ENCODE measurements at places on chromosomes 7 and 10. TPM values are rescaled to one million over a fixed set of nuclear protein-coding genes. Genes with fewer than 3 reads are reported as not detected.

DNA sequence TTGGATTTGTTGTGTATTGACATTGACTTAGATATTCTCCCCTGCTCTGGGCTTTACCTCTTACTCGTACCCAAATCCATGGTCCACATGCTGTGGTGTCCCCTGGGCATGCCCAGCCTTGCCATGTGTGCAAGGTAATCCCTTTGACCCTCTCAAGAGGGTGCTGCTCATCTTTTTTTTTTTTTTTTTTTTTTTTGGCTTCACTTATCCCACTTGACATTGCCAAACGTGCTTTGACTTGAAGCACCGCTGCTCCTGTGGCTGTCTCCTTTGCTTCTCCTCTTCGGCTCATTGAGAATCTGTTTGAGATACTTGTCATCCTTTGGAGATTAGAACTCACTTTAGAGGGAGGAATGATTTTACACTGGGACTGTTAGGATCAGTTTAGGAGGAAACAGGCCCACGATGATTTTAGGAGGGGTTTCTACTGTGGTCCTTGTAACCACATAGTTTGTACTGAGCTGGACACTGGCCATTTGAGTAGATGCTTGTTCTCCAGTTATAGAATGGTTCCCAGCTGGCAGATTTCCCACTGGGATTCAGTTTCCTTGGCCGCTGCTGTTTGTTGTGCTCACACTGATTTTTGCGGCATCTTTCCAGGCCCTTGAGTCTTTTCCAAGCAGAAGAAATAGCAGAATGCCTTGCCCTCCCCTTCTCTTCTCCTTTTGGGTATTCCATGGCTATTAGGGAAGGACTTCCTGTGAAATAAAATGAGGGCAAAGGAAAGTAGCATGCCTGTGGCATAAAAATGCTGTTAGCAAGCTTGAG lies 184.8 kb downstream of the AUTS2 start:
- no peaks in the 10 kb centered on the region for H3K36me3 ChIP-seq
- no peak overlapping the region for H3K27ac ChIP-seq
- peak; percentile 41 for DNase-seq
- H3K27me3 ChIP-seq: no peaks in the 10 kb centered on the region
- H3K4me1 ChIP-seq: peaks cover 7% of the 10 kb centered on the region

Gene FAM25G
- total RNA-seq: not detected

DNA sequence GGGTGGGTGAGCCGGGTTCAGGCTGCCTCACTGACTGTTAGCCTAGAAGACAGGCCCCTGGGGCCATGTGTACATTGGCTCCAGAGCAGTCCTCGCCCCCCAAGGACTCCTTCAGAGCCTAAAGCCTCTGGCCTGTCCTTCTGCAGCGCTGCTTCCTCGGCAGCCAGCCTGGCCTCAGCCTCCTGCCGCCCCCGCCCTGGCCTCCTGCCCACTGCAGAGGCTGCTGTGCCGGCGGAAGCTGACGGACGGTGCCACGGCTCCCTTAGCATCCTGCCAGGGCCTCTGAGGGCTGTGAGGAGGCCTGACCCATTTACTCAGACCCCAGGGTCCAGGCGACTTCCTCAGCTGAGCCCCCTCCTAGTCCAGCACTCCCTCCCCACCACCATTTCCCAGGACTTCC lies 4.9 kb downstream of the SRRM3 start:
- no peaks in the 10 kb centered on the region for H3K27me3 ChIP-seq
- H3K4me3 ChIP-seq: no peak overlapping the region

DNA sequence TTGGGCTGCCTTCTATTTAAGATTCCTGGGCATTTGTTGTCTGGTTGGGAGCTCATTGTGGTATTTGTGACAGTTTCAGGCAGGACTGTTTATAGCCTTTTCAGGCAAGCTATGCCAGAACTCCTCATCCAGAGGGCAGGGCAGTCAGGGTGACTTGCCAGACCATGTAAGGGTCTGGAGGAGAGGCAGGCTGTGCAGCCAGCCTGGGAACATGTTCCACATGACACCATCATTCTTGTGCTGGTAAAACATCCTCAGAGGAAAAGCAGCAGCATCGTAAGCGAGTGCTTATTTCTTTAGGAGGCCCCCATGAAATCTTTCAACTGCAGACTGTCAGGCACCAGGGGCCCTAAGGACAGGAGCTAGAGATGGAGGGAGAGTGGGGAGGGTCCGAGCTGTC lies 44.0 kb upstream of the SORBS1 start:
- H3K4me3 ChIP-seq: no peak overlapping the region
- no peaks in the 10 kb centered on the region for H3K36me3 ChIP-seq
- DNase-seq: no peak
- peak overlapping the region; percentile 26 for H3K27ac ChIP-seq
- H3K27me3 ChIP-seq: no peaks in the 10 kb centered on the region

GRCh38 chr7:94561841-94562514 lies 52.4 kb downstream of the CASD1 start:
- H3K27ac ChIP-seq: no peak overlapping the region
- no peaks in the 10 kb centered on the region for H3K36me3 ChIP-seq
- no peaks in the 10 kb centered on the region for H3K27me3 ChIP-seq
- DNase-seq: no peak
- H3K4me1 ChIP-seq: peaks cover 4% of the 10 kb centered on the region

Gene PNLIPRP3
- total RNA-seq: 1.0 TPM

Gene EPHA1
- 39.4 TPM for total RNA-seq

- no peaks in the 10 kb centered on the region for H3K36me3 ChIP-seq
- H3K4me1 ChIP-seq: no peaks in the 10 kb centered on the region
- no peak for DNase-seq
- no peak overlapping the region for H3K27ac ChIP-seq
Observed at GRCh38 chr10:31081937-31082840, 50.5 kb upstream of the ZNF438 start.

Gene SNCG
- 12.1 TPM for total RNA-seq

DNA sequence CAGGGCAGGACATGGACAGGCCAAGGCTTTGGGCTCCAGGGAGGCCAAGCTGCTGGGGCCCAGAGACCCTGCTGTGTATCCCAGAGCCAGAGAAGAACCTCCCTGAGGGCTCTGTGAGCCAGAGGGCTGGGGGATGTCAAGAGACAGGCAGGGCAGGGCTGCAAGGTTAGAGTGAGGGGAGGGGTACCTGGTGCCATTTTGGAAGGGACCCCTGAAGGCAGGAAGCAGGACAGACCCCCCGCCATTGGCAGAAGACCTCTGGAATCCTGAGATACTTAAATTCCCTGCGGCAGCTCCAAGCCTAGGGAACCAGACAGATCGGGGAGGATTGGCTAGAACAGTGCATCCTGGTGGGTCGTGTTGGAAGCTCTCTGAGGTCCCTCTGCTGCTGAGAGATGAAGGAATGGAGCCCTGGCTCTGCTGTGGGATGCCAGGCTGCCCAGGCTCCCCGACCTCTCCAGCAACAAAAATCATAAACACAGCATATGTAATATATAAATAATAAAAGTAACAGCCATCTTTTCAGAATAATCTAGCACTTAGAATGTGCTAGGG lies 75.0 kb downstream of the LHPP start:
- DNase-seq: no peak
- H3K27me3 ChIP-seq: no peaks in the 10 kb centered on the region
- no peaks in the 10 kb centered on the region for H3K36me3 ChIP-seq
- no peak overlapping the region for H3K27ac ChIP-seq
- no peak overlapping the region for H3K4me3 ChIP-seq
- H3K4me1 ChIP-seq: no peaks in the 10 kb centered on the region

Gene ENTPD1
- total RNA-seq: 8.9 TPM

Gene DOCK1
- total RNA-seq: 55.5 TPM

Gene SPDYE9
- 0.07 TPM for total RNA-seq

Gene GIMAP6
- total RNA-seq: 1.0 TPM

Gene LEP
- not detected for total RNA-seq

GRCh38 chr10:75175046-75175445 lies 35.5 kb upstream of the VDAC2 start:
- no peak overlapping the region for H3K27ac ChIP-seq
- no peaks in the 10 kb centered on the region for H3K27me3 ChIP-seq
- peaks cover 2% of the 10 kb centered on the region for H3K4me1 ChIP-seq
- H3K36me3 ChIP-seq: no peaks in the 10 kb centered on the region
- H3K4me3 ChIP-seq: no peak overlapping the region

DNA sequence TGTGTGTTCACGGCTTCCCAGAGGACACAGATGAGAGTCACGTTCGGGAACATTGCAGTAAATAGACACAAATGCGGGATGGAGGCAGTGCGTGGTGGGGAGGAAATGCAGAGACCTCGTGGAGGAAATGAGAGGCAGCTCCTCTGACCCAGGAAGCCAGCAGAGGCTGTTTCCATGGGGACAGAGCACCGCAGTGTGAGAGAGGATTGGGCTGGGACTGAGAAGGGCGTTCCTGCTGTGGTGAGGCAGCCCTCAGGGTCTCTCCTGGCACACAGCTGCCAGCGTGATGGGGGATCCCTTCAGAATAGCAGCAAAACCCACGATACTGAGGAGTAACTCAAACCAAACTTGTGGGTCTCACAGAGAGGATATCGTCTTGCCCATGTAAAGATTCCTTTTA lies 21.7 kb upstream of the BHLHA15 start:
- H3K27me3 ChIP-seq: no peaks in the 10 kb centered on the region
- H3K4me1 ChIP-seq: no peaks in the 10 kb centered on the region
- no peak for DNase-seq
- H3K27ac ChIP-seq: no peak overlapping the region

Gene PRKG1
- 8.1 TPM for total RNA-seq

DNA sequence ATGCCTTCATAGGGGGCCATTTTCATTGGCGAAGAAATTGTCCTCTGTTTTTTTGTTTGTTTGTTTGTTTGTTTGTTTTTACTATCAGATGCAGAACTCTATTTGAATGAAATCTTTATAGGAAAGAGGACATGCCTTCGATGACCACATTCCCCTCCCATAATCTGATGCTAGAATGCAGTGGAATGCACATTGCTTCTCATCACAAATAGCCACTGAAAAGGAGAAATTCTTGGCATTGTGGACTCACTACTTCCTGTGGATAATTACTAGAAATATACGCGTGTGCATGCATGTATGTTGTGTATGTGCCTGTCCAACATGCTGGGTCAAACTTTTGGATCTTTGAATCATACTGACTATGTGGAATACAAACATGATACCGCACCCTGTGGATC lies 70.5 kb upstream of the SFMBT2 start:
- no peak overlapping the region for H3K4me3 ChIP-seq
- H3K4me1 ChIP-seq: no peaks in the 10 kb centered on the region
- DNase-seq: no peak

Gene MKI67
- 9.1 TPM for total RNA-seq

Gene FBXO24
- 1.1 TPM for total RNA-seq

Gene FAM25C
- total RNA-seq: not detected

DNA sequence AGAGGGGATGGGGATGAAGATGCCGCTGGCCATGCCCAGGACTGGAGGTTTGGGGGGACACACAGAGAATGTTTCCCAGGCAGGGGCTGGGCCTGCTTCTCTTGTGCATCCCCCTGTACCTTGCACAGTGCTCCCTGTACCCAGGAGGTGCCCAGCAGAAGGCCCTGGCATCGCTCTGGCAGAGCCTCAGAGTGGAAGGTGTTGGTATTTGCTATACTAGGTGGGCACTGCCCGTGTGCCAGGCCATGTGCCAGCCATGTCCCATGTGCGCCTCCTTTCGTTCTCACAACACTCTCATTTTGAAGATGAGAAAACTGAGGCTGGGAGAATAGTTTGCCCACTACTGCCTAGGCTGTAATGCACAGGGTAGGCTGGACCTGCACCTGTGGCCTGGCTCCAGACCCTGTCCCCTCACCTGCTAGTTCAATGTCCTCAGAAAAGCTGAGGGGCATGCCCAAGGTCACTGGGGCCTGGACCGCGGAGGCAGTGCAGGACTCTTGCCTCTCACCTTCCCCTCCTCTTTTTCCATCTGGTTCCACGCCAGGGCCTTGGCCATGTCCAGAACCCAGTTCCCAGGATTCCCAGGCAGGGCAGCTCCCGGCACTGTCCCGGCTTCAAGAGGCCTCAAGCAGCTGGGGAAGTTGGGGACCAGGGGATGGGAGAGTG lies 64.7 kb downstream of the GOLGA7B start:
- no peaks in the 10 kb centered on the region for H3K36me3 ChIP-seq
- H3K4me3 ChIP-seq: no peak overlapping the region
- H3K27me3 ChIP-seq: peaks cover 20% of the 10 kb centered on the region
- no peaks in the 10 kb centered on the region for H3K4me1 ChIP-seq
- H3K27ac ChIP-seq: no peak overlapping the region
- DNase-seq: no peak

- peak overlapping the region; percentile 6 for H3K27ac ChIP-seq
- no peaks in the 10 kb centered on the region for H3K27me3 ChIP-seq
- DNase-seq: peak; percentile 23
- H3K4me3 ChIP-seq: no peak overlapping the region
Observed at GRCh38 chr7:66267249-66267648, 62.1 kb downstream of the TPST1 start.

GRCh38 chr10:124561206-124561605 lies 99.6 kb downstream of the LHPP start:
- no peak for DNase-seq
- peak overlapping the region; percentile 71 for H3K27ac ChIP-seq
- H3K27me3 ChIP-seq: no peaks in the 10 kb centered on the region
- peaks cover 21% of the 10 kb centered on the region for H3K4me1 ChIP-seq
- H3K36me3 ChIP-seq: no peaks in the 10 kb centered on the region

Gene ASZ1
- total RNA-seq: not detected

- no peak overlapping the region for H3K27ac ChIP-seq
- no peaks in the 10 kb centered on the region for H3K27me3 ChIP-seq
- no peak for DNase-seq
- H3K4me1 ChIP-seq: no peaks in the 10 kb centered on the region
Observed at GRCh38 chr10:31515819-31516402, 196.9 kb downstream of the ZEB1 start.

Gene CNPY1
- total RNA-seq: not detected

DNA sequence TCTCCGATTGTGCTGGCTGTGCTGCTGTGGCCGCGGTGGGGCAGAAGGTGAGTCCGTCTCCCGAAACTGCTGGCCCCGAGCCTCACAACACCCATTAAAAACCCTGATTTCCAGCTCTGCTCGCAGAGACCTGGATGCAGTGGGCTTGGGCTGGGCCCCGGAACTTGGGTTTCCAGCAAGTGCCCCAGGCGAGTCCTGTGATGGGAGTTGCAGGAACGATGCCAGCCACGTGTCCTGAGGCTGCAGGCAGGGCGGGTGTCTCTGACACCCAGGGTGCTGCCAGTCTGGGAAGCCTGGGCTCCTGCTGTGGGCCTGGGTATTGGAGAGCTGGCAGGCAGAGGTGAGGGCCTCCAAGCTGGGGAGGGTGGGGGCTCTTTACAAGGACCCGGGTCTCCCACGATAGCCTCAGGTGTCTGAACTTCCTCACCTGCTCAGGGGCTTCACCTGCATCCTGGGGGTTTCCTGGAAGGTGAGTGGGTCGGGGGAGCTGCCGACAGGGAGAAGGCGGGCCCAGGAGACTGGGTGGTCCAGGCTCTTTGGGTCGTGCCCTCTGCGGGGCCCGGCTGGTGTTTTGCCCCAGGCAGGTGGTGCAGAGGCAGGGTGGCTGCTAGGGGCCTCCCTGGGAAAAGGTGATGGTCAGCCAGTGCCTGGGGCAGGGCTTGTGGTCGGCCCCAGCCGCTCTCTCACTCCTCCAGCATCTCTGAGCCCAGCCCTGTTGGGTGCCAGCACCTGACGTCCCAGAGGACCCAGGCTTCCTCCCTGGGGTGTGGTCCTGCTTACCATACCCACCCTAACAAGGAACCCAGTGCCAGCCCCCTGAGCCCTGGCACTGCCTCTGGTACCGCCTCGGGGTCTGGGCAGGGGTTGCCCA lies 180.3 kb downstream of the DNAJB6 start:
- DNase-seq: no peak
- H3K4me1 ChIP-seq: no peaks in the 10 kb centered on the region
- H3K27me3 ChIP-seq: no peaks in the 10 kb centered on the region
- H3K36me3 ChIP-seq: no peaks in the 10 kb centered on the region
- H3K27ac ChIP-seq: no peak overlapping the region

Gene TWIST1
- 23.2 TPM for total RNA-seq

Gene HOXA4
- total RNA-seq: 1.4 TPM

Gene ACBD5
- total RNA-seq: 30.7 TPM

Gene CUL1
- total RNA-seq: 68.4 TPM

GRCh38 chr10:133394064-133394663 lies at the start of gene MTG1:
Gene MTG1 (plus strand): TSS chr10:133394157. CDS start chr10:133394221, 64 bp downstream.
- H3K4me3 ChIP-seq: peak within 1 kb of the TSS; percentile 89
- peak; percentile 99 for DNase-seq
- no peaks in the 10 kb centered on the region for H3K27me3 ChIP-seq
- peaks cover 8% of the 10 kb centered on the region for H3K4me1 ChIP-seq
- peak within 1 kb of the TSS; percentile 96 for H3K27ac ChIP-seq

Data from hepatocyte (in vitro differentiated cells).